ENCODE measurements at places on chromosomes 1 and 21. TPM values are rescaled to one million over a fixed set of nuclear protein-coding genes. Genes with fewer than 3 reads are reported as not detected.

DNA sequence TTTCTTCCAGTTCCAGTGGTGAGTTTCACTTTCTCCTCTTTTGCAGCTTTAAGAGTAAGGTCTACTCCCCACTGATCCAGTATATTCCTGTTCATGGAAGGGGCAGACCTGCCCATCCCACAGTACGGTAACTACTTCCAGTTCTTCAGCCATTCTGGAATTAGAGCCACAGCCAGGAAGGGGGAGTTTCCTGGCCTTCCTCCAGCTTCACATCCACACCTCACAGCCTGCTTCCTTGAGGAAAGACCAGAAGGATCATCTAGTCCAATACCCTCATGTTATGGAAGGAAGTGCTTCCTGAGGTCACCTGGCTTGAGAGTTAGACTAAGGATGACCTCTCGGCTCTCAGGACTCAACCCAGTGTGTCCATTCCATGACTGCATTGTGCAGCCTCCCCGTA is 597.8 kb downstream of the KIF26B start:
- H3K27ac ChIP-seq = no peak overlapping the region
- H3K4me1 ChIP-seq = no peaks in the 10 kb centered on the region
- no peak for DNase-seq
- peaks cover 2% of the 10 kb centered on the region for H3K36me3 ChIP-seq
- H3K4me3 ChIP-seq = no peak overlapping the region

- H3K27me3 ChIP-seq = no peaks in the 10 kb centered on the region
- no peak overlapping the region for H3K4me3 ChIP-seq
- H3K27ac ChIP-seq = no peak overlapping the region
- no peak for DNase-seq
Observed at GRCh38 chr1:20505488-20505887, 2.5 kb downstream of the MUL1 start.

- H3K27ac ChIP-seq = no peak overlapping the region
- no peaks in the 10 kb centered on the region for H3K27me3 ChIP-seq
- H3K4me3 ChIP-seq = no peak overlapping the region
- H3K36me3 ChIP-seq = no peaks in the 10 kb centered on the region
Observed at GRCh38 chr1:24874611-24875234, 55.4 kb downstream of the RUNX3 start.

- DNase-seq = no peak
- H3K4me3 ChIP-seq = no peak overlapping the region
- H3K27me3 ChIP-seq = no peaks in the 10 kb centered on the region
Observed at GRCh38 chr1:200453553-200453905, 43.7 kb upstream of the ZNF281 start.

GRCh38 chr1:87135329-87135712 is 193.4 kb upstream of the LMO4 start:
- H3K27me3 ChIP-seq = no peaks in the 10 kb centered on the region
- no peak for DNase-seq
- H3K36me3 ChIP-seq = no peaks in the 10 kb centered on the region
- H3K27ac ChIP-seq = no peak overlapping the region
- H3K4me1 ChIP-seq = peaks cover 12% of the 10 kb centered on the region

GRCh38 chr1:45205910-45206721 is at the start of gene ZSWIM5:
Gene ZSWIM5, minus strand, starts transcription at chr1:45206605. Its CDS starts 255 bp downstream, at chr1:45206350.
- peak within 1 kb of the TSS; percentile 55 for H3K27ac ChIP-seq
- no peaks in the 10 kb centered on the region for H3K36me3 ChIP-seq
- DNase-seq = peak; percentile 59
- peaks cover 17% of the 10 kb centered on the region for H3K4me1 ChIP-seq

DNA sequence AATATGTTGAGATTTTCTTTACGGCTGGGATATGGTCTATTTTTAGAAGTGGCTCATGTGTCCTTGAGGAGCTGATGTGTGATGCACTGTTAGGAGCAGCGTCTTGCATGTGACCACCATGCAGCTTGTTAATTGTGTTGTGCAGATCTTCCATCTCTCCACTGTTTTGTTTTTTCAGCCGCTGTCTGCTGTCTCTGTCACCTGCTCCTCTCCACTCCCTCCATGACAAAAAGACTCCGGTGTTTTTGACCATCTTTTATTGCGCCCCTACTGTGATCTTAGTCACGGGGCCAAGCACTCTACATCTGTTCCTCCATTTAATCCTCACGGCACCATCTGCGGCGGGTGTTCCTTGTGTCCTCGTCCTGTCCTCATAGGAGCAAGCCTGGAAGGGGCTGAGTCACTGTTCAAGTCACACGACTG is 51.8 kb downstream of the ADARB1 start:
- peaks cover 24% of the 10 kb centered on the region for H3K4me1 ChIP-seq
- no peak overlapping the region for H3K4me3 ChIP-seq
- no peaks in the 10 kb centered on the region for H3K27me3 ChIP-seq
- DNase-seq = no peak
- H3K27ac ChIP-seq = no peak overlapping the region

GRCh38 chr1:221776495-221777301 is 34.8 kb upstream of the DUSP10 start:
- DNase-seq = peak; percentile 25
- no peaks in the 10 kb centered on the region for H3K36me3 ChIP-seq
- no peaks in the 10 kb centered on the region for H3K27me3 ChIP-seq

DNA sequence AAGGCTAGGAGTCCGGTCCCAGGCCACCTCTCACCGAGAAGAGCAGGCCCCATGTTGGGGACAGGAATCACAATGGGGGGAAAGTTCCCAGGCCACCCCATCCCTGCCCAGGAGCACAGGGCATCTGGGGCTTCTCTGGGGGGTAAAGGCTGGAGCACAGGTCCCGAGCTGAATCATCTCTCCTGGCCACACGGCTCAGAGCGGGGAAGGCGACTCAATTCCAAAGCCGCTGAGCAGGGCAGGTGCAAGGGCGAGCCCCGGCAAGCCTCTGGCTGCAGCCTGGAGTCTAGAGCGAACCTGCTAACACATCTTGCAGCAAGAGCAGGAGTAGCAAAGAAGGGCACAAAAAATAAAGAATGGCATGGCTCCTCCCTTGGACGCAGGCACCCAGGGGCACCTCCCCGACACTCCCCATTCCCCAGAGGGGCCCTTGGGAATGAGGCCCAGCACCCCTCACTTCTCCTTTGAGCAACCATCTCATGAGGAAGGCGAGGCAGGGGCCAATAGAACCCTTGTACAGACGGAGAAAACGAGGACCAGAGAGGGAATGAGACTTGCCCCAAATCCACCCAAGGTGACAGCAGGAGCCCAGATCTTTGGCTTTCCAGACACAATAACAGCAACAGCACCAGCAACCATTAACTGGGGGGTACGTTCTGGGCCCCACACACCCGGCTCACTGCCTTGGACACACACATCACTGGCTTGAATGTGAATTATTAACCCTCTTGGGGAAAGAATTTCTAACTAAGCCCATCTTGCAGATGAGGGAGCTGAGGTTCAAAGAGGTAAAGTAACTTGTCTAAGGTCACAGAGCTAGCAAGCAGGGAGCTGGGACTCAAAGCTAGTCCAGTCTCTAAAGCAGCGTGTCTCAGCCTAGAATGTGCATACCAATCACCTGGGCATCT is 20.7 kb upstream of the ALDH4A1 start:
- H3K27ac ChIP-seq = no peak overlapping the region
- H3K36me3 ChIP-seq = peaks cover 21% of the 10 kb centered on the region
- H3K4me1 ChIP-seq = peaks cover 64% of the 10 kb centered on the region
- DNase-seq = no peak
- H3K27me3 ChIP-seq = no peaks in the 10 kb centered on the region

DNA sequence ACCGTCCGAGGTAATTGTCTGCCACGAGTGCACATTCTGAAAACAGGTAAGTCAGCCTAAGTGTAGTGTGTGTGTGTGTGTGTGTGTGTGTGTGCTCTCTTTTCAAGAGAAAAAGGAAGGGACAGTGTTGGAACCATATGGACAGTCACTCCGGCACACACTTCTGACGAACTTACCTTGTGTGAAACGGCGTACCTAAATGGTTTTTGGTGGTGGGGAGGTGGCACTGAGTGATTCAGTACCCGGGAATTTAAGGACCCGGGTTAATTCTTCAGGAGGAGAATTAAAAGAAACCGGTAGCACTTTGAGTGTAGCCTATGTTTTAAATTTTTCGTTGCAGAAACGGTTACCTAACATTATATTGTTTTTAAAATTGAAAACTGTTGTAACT is 286 bp downstream of the ODR4 start:
- no peaks in the 10 kb centered on the region for H3K27me3 ChIP-seq
- peaks cover 10% of the 10 kb centered on the region for H3K4me1 ChIP-seq
- H3K27ac ChIP-seq = peak overlapping the region; percentile 94
- H3K36me3 ChIP-seq = peaks cover 22% of the 10 kb centered on the region
- peak overlapping the region; percentile 94 for H3K4me3 ChIP-seq

GRCh38 chr1:215043401-215043800 is 39.1 kb upstream of the KCNK2 start:
- H3K27me3 ChIP-seq = no peaks in the 10 kb centered on the region
- no peaks in the 10 kb centered on the region for H3K36me3 ChIP-seq
- H3K4me3 ChIP-seq = no peak overlapping the region

- no peak overlapping the region for H3K4me3 ChIP-seq
- H3K27ac ChIP-seq = no peak overlapping the region
- H3K4me1 ChIP-seq = no peaks in the 10 kb centered on the region
- H3K27me3 ChIP-seq = no peaks in the 10 kb centered on the region
- no peak for DNase-seq
- no peaks in the 10 kb centered on the region for H3K36me3 ChIP-seq
Observed at GRCh38 chr1:178258536-178258935, 164.6 kb downstream of the RASAL2 start.

GRCh38 chr1:181482521-181483284 is 614 bp upstream of the CACNA1E start:
- H3K4me1 ChIP-seq = no peaks in the 10 kb centered on the region
- no peaks in the 10 kb centered on the region for H3K36me3 ChIP-seq
- no peak overlapping the region for H3K27ac ChIP-seq

DNA sequence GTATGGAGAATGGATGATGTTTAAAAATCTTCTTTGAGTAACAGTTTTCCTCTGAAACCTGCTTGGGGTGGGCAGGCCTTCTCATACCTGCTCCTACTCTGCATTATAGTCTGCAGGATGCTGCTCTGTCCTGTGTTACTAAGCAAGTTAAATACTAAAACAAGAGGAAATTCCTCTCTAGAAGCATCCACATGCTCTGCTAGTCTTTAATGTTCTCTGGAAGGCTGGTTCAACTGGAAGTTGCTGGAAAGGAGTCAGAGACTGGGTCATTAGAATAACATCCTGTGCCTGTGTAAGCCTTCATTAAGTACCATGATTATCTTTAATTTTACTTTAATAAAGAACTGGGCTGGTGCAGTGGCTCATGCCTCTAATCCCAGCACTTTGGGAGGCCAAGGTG is 5.8 kb downstream of the SELP start:
- no peak overlapping the region for H3K27ac ChIP-seq
- no peaks in the 10 kb centered on the region for H3K36me3 ChIP-seq
- H3K4me1 ChIP-seq = peaks cover 11% of the 10 kb centered on the region
- H3K4me3 ChIP-seq = no peak overlapping the region
- H3K27me3 ChIP-seq = no peaks in the 10 kb centered on the region

DNA sequence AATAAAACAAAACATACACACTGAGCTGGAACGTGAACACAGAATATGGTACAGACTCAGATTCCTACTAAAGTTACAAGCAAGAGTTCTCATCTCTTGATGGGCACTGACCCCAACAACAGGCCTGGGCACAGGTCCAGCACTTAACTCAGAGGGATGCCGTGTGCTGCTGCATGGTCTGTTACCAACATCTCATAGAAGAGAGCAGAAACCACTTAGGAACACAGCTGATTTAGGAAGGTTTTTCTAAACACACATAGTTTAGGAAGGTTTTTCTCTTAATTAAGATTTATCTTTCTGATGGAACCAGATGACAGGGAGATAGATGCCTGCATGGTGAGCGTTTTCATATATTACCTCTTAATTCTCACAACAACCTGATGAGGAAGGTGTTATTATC is 1.5 kb downstream of the GCLM start:
- H3K36me3 ChIP-seq = no peaks in the 10 kb centered on the region
- no peak overlapping the region for H3K27ac ChIP-seq
- H3K4me1 ChIP-seq = peaks cover 13% of the 10 kb centered on the region

TAS1R1 gene
- total RNA-seq = not detected

FCGR3A gene
- 557 TPM for total RNA-seq

HLX gene
- total RNA-seq = 19.3 TPM

ALX3 gene
- total RNA-seq = not detected

LINGO4 gene
- not detected for total RNA-seq

OLIG2 gene
- not detected for total RNA-seq
